Fibroblast of villous mesenchyme (primary cell): ENCODE measurements at places on chromosomes 11 and 22.

- DNase-seq = peak; percentile 63
Observed at GRCh38 chr11:61417670-61418069, 12.1 kb downstream of the CPSF7 start.

DNA sequence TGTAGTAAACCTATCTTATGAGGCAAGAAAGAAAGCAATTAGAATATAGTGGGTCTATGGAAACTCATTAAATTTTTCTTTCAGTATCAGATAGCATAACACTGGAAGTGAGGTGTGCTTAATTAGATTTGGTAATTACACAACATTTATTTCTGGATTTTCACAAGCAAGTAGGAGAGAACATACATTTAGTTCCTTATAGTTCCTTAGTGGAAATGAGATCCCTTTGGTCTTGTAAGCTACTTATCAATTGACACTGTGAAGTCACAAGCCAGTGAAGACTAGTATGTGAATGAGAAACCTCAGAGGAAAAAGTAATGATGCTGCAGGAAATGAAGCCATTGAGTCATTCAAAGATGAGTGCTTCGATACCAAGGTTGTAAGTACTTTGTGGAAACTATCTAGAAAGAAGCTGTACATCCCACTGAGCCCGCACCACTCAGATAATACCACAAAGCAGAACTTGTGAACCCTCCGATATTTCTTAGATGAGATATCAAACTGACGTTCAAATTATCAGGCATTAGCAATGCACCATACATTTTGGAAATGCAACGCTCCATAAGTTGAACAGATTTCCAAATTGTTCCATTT lies 53.5 kb downstream of the ENTHD1 start:
- no peak for DNase-seq

GRCh38 chr22:27130906-27131305 lies 473.5 kb downstream of the MIAT start:
- no peak for DNase-seq

DNA sequence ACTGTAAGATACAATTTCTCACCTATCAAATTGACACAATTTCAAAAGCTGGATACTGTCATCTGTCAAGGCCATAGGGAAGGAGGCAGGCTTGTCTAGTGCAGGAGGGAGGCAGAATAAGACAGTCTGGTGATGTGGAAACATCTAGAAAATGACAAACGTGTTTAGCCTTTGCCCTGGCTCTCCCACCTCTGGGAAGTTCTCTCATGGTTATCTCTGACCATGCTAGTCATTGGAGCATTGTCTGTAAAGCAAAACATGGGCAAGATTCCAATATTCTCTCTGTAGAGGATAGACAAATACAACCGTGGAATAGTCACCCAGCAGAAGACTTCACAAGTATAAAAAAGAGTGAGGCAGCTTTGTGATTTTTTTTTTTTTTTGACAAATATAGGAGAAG lies 9.1 kb upstream of the SERHL2 start:
- DNase-seq = peak; percentile 37

- no peak for DNase-seq
Observed at GRCh38 chr11:74550991-74551753, 41.2 kb upstream of the POLD3 start.

DNA sequence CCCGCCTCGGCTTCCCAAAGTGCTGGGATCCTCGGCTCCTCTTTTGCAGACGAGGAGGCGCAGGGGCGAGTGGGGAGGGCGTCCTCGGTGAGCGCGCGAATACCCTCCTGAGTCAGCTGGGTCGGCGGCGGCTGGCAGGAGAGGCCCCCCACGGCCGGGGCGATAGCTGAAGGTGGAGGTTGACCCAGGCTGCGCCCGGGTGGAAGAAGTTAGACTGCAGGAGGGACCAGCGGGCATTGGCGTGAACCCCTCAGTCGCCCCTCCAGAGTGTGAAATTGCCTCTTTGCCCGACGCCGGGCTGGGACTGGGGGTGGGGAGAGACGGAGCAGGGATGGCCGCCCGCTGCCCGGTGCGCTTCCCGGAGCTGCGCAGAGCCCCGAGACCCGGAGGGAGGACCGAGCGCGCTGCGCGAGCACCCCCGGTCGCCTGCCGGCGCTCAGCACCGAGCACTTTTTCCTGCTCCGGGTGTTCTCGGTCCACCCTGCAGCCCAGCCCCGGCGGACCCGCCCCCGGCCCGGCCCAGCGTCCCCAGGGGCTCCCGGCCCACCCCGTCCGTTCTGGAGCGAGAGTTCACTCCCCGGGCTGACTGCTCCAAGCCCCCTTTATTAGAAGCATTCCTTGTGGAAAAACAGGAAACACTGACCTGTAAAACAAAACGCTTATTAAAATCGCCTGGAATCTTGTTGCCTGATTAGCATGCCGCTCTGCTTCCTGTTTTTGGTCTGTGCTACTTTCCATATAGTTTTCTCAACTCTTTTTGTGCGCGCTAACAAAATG lies 13.7 kb upstream of the CPT1A start:
- peak; percentile 55 for DNase-seq

GRCh38 chr22:47762141-47762540 lies 999.7 kb downstream of the TBC1D22A start:
- no peak for DNase-seq

DNA sequence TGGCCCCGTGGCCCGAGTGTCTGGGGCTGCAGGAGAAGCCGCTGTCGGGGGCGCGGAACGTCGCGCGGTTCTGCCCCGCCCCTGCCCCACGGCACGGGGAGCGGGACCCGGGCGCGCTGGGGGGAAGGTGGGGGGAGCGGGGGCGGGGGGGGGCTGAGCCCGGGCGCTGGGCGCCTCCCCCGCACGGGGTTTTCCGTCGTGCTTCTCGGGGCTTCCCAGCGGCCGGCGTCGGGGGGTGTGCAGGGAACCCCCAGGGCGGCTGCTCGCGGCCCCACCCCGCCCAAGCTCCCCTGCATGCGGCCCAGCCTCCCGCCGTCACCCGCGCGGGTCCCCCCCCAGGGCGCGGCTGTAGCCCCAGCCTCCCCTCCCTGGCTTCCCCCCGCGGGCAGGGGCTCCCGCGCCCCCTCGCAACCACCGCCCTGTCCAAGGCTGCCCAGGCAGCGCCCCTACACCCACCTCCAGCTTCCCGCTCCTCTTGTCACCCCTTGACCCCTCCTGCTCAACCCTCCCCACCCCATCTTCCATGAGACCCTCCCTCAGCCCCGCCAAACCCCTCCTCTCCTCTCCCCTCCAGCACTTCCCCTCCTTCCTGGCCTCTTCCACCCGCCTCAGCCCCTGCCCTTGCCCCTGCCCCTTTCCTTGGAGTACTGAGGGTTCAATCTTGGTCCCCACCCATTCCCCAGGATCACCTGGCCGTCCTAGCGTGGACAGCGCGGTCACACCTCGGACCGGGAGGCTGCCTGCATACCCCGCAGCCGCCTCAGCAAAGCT lies 1.7 kb downstream of the IL17REL start:
- DNase-seq = no peak

DNA sequence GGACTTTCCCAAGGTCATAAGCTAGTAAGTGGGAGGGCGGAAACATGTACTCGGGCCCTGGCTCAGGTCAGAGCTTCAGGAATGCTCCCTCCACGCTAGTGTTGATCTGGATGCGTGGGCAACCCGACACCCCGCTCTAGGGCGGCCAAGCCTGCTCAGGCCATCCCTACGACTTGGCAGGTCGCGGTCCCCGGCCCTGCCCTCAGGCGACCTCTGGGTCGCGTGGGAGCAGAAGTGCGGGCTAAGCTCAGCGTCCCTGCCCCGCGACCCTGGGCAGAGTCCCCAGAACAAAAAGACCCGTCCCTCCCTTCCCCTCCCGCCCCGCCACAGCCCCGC lies 781 bp upstream of the TEF start:
- DNase-seq = peak; percentile 97

DNA sequence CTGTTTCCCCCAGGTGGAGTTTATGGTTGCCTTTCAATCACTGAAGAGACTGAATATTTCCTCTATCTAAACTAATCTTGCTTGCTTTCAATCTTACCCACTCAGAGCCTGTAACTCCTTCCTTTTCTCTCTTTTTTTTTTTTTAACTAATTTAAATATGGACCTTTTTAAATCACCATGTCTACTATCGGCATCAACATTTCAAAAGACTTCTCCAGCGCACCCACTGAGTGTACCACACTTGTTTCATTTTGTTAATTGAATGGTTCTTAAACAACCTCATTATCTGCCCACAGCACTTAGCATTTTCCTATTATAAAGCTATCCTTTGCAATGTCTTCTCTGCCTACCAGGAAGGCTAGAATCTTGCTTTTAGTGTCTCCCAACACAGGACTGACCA lies 1212.5 kb downstream of the LRRC4C start:
- DNase-seq = no peak

DNA sequence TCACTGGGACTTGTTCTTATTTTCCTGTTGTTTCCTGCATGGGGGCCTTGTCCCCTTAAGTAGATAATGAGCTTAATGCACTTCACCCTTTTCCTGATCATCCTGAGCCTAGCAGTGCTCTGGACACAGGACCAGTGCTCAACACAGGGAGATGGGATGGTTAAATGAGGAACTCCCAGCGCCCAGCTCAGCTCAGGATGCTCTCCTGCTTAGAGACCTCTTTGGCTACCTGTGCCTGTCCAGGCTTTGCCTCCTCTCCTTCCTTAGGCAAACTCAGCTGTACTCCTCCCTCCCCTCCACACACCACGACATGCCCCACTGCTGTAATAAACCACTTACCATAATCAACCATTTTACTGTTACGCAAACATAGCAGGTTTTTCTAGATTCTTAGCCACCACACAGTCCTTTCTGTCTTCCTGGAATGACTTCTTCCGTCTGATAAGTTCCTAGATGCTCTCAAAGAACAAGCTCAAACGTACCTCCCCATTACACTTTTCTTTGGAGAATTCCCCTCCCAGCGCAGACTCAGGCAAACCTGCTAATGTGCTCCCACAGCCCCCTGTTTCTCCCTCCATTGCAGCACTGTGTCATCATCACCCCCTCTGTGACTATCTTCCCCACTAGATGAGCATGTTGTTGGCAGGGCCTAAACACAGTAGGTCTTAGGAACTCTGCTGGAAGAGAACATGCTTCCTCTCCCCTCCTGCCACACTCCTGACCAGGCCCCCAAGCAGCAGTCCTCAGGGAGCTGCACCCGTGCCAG lies 113.6 kb downstream of the MICAL2 start:
- no peak for DNase-seq

DNA sequence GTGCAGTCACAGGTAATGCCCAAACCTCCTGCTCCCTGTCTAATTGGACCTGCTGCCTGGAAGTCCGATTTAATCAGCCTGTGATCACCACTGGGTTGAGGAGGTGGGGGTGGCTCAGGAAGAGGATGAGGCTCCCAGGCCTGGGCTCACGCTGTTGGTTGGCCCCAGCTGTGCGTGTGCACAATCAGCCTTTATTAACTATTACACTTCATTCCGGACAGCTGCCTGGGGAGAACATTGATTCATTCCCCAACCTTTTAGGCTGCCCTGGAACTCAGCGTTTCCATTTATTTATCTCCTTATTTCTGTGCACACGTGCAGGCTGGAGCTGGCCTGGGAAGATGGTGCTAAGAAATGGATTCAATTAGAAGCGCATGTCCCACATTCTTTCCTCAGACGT lies 123.4 kb downstream of the DSCAML1 start:
- no peak for DNase-seq

DNA sequence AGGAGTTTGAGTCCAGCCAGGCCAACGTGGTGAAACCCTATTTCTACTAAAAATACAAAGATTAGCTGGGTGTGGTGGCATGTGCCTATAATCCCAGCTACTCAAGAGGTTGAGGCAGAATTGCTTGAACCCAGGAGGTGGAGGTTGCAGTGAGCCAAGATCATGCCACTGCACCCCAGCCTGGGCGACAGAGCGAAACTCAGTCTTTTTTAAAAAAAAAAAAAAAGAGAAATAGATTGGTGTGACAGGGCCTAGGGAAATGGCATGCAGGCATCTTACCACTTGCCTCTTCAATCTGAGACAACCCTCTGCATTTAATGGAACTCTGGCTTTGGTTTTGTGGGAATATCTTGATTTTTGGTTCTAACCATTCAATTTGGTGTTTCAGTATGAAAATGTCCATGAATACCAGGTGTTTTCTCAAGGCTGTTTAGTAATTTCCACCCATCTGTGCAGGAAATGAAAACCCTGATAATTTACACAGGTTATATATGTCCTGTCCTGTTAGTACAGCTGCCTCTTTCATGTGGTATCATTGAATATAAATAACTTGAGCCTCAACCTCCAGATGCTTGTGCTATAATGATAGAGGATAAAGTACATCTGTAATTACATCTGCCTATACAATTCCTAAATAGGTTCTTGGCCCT lies 8.4 kb downstream of the XBP1 start:
- peak; percentile 58 for DNase-seq

DNA sequence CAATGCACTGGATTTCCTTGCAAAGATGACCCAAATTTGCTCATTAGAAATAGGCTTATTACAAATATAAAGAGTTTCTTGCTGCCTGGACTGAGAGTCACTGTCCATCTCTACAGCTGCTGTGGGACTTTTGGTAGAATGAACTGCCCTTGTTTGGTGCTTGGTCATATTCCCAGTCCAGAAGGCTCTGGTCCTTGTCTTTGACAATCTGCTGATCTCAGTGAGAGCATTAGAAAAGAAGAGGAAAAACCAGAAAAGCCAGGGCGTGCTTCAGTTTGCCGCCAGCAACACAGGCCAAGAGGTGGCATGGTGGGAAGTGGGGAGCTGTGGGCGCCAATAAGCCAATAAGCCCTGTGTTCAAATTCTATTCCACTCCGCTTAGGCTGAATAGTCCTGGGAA lies 48.2 kb upstream of the PARVA start:
- DNase-seq = no peak

GRCh38 chr11:96228910-96229309 lies 114.1 kb downstream of the MAML2 start:
- peak; percentile 38 for DNase-seq

GRCh38 chr11:78168539-78169477 lies 19.6 kb downstream of the KCTD21 start:
- DNase-seq = peak; percentile 49

DNA sequence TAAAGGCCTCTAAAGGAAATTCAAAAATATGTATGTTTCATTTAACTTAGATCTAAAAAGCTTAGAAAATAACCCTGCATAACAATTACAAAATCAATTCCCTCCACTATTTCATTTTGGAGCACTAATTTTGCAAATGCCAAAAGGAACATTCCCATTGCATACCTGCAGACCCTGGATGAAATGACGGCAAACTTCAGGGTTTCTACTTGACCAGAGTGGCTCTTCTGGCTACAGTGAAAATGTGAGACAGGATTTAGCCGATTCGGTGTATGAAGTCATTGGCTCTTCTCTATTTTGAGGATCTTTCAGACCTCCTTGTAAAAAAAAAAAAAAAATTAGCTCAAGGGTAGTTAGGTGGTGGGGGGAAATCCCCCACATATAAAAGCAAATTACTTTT lies 44.1 kb downstream of the PAX6 start:
- no peak for DNase-seq

DNA sequence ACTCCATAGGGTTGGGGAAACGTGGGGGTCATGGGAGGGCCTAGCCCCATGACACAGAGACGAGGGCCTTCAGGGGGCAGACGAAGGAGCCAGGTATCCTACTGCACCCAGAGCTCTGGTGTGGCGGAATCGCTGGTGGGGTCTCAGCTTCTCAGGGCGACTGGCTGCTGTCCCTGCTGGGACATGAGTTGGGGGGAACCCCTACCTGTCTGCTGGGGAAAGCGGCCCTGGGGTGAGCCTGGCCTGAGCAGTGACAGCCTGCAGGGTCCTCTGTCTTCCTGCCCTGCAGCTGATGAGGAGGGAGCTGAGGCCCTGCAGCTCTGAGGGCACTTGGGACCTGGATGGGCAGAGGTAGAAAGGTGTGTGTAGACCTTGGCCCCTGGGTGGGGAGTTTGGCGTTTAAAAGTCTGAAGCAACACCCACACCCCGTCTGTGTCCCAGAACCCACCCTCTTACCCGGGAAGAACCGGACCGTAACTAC lies 33.6 kb upstream of the GRAMD4 start:
- no peak for DNase-seq
